Stimulated activated CD4-positive, alpha-beta T cell treated with anti-CD3 and anti-CD28 coated beads, Interleukin-1b, Interleukin-23, amount 100 ng/mL, for 1 hour (primary cell): ENCODE measurements at places on chromosomes 6 and 20.

GRCh38 chr6:43159599-43159998 lies 11.5 kb upstream of the SRF start:
- no peak for DNase-seq

GRCh38 chr6:153814136-153814535 lies 224.9 kb upstream of the OPRM1 start:
- DNase-seq, result no peak

GRCh38 chr6:108616544-108616943 lies 55.8 kb downstream of the FOXO3 start:
- no peak for DNase-seq

DNA sequence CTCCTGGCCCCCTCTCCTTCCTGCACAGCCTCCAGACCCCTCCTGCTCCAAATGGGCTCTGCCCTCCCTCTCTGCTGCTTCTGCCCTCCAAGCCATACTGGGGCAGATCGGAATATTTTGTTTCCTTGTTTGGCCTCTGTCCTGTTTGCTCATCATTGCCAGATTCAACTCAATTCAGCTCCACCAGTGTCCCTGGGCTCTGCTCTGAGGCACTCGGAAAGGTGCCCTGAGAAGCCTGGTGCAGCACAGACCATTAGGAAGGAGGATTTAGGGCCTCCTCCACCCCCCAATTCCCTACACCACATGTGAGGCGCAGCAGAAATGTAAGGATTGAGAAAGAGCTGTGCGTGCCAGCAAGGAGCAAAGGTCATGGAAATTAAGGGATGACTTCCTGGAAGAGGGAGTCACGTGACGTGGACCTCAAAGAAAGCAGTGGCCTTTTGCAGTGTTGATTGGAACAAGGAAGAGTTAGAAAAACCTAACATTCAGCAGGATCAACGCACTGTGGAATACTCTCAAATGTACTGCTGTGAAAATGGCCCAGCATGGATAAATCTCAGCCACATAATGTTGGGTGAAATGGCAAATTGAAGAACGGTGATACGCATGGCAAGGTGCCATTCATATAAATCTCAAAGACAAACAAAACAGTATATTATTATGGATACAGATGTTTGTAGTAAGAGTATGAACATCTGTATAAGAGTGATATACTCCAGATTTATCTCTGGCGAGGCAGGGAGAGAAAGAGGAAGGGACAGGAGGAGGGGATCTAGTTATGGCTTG lies 229.5 kb upstream of the RNF24 start:
- no peak for DNase-seq

GRCh38 chr6:158010591-158011477 lies 29.2 kb downstream of the SYNJ2 start:
- DNase-seq, result no peak

DNA sequence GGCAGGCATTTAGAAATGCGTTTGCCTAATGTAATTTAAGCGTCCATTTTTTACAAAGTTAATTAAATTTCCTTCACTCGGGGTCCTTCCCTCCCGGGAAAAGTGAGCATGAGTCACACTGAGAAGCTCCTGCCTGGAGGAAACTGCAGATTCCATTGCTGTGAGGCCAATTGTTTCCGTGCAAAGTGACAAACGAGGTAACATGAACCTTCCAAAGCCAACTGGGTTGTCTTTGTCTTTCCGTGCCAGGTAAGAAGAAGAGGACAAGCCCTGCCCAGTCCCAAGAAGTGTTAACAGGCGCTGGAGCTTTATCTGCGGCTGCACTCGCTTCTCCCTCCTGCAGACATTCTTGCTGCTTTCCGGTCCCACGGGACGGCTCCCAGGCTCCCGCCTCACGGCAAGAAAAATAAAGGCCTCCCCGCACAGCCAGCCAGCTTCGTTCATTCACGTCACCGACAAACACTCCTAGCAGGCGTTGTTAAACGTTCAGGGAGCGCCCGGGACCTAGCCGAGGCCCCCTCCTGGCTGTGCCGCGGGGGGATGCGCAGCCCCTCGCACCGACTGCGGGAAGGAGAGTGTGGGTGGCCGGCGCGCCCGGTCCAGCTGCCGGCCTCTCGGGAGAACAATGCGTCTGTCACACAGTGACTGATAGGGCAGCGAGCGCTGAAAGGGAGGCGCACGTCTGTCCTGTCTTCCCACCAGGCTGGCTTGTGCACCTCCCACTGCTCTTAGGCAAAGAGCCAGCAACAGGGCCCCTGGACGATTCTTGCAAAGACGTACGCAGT lies 61.5 kb upstream of the HDDC2 start:
- no peak for DNase-seq

DNA sequence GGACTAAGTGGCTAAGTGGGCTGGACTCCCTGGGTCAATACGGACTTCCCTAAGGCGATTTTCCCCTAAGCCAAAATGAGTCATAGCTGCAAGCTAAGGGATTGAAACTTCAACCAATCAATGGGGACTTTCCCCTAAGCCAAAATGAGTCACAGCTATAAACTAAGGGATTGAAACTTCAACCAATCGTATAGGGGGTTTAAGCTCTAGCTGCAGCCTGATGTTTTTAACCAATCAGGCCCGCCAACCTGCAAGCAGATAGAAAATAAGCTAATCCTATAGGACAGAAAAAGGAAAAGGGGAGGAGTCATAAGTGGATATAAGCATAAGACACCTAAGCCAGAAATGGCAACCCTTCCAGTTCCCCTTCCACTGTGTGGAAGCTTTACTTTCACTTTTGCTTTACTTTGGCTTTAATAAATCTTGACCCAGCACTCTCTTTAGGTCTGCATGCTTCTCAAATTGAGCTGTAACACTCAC lies 655.0 kb upstream of the HS3ST5 start:
- DNase-seq, result no peak

GRCh38 chr20:52524861-52525260 lies 333.3 kb upstream of the ZFP64 start:
- DNase-seq, result no peak

- DNase-seq, result no peak
These were observed 118.2 kb upstream of the DST start for GRCh38 chr6:56760842-56761241.

DNA sequence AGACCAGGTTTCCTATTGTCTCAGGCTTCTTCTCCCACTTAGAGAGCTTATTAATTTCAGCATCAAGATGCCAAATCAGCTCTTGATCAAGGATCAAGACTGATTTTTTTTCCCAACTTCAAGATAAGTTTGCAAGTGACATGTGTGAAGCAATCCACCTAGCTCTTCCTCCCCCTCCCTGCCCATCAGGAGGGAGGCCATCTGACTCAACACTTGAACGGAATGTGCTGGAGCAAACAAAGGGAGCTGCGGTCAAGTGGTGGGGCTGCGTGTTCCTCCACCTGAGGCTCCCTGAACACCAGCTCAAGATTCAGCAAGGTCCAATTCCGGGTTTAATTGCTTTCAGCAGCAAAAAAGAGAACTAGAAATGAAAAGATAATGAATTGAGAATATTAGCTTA lies 38.7 kb downstream of the TTI1 start:
- DNase-seq, result no peak

- DNase-seq, result peak; percentile 3
These were observed 38.7 kb downstream of the GSTA2 start for GRCh38 chr6:52724406-52725121.

GRCh38 chr20:36086767-36087166 lies 67.8 kb upstream of the EPB41L1 start:
- no peak for DNase-seq

DNA sequence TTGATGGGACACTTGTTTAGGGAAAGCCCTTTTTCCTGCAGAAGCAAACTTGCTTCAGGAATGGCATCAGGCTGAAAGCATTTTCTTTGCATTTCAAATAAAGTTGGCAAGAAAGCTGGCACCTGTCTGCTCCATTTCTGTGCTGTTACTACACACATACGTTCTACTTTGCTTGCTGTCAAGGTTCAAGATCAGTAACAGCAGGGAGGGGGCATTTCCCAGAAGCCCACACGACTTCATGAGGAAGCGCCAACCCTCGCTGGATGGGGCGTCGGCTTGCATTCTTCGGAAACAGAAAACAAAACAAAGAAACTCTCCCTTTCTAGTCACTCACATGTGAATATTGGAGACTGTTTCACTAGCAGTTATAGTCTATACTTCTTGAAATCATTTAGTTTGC lies 46.4 kb downstream of the AKAP12 start:
- no peak for DNase-seq

GRCh38 chr6:123089226-123089625 lies 93.2 kb downstream of the CLVS2 start:
- DNase-seq, result no peak

DNA sequence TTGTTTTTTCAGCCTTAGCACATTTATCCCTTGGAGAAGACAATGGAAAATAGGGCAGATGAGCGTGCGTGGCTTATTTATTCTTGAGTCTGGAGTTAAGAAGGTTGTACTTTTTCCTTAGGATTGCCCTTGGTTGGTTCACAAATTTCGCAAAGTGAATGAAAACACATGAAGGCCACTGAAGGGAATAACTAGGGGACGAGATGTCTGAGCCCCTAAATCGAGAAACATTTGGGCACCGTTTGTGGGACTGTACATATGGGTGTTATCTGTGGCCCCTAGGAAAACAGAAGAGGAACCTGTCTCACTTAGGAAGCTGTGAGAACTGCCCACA lies 19.4 kb upstream of the TRIM27 start:
- no peak for DNase-seq

GRCh38 chr6:75143191-75143590 lies 62.7 kb downstream of the COL12A1 start:
- DNase-seq, result no peak

- no peak for DNase-seq
These were observed 10.4 kb downstream of the PXT1 start for GRCh38 chr6:36432151-36432671.

DNA sequence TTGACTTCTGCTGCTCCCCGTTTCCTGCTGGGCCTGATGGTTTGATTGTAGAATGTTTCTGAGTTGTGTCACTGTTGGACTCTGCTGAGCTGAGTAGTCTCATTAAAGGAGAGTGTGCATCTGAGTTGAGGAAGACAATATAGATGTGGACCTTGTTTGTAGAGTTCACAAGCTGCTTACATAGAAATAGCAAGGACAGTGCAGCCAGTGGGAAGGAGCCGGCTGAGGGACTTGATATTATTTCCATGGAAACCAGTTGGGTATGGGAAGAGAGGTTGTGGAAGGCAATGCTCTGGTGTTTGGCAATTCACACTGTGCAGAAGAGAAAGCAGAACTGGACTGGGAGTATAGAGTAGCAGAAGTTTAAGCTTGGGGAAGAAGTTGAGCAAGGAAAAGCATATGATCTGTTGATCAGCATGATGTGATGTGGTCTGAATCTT lies 14.8 kb downstream of the IGF2R start:
- no peak for DNase-seq

- no peak for DNase-seq
These were observed 36.7 kb upstream of the NNAT start for GRCh38 chr20:37484331-37484730.

DNA sequence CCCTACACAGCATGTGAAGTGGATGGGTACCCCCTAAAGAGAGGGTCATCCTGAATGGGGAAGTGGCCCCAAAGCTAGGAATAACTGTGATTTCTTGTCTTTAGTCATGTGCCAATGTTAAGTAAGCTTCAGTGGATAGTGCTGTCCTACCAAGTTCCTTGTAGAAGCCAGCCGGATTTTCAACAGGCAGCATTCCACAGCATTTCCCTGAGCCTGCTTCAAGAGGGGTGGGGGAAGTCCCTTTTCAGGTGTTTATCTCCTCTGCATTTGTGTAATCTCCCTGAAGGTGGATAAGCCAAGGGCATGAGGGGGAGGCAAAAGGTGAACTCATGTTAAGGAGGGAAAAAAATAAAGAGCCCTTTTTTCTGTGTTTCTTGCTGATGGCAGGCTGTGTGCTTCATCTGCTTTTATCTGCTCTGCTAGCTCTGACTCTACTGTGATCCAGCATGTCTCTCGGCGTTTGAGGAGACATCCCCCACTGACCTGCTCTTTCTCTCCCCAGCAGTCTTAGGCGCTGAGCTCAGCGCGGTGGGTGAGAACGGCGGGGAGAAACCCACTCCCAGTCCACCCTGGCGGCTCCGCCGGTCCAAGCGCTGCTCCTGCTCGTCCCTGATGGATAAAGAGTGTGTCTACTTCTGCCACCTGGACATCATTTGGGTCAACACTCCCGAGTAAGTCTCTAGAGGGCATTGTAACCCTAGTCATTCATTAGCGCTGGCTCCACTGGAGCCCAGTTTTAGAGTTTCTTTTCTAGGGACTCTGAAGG lies 1.9 kb downstream of the EDN1 start:
- DNase-seq, result no peak

DNA sequence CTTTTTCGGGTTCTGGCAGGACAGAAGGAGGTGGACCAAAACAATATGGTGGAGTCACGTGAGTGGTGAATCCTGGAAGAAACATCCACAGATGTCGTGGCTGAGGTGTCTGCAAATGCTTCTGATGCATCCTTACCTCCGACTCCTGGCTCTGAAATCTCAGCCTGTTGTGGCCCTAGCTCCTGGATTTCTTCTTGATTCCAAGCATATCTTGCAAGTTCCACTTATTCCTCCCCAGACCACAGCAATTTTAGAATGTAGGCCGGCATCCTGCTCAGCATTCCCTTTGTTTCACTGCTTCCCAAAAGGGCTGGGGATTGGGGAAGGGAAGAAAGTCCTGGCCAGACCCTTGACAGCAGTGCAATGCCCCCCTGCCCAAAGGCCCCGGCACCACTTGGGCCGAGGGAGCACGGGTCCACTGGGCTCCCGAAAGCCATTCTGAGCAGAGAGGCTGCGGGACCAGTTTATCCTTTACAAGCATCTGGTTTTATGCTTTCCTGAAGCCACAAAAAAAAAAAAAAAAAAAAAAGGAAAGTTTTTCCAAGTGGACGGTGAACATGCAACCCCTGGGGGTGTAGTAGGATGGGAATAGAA lies 200.9 kb upstream of the RNF24 start:
- DNase-seq, result no peak

DNA sequence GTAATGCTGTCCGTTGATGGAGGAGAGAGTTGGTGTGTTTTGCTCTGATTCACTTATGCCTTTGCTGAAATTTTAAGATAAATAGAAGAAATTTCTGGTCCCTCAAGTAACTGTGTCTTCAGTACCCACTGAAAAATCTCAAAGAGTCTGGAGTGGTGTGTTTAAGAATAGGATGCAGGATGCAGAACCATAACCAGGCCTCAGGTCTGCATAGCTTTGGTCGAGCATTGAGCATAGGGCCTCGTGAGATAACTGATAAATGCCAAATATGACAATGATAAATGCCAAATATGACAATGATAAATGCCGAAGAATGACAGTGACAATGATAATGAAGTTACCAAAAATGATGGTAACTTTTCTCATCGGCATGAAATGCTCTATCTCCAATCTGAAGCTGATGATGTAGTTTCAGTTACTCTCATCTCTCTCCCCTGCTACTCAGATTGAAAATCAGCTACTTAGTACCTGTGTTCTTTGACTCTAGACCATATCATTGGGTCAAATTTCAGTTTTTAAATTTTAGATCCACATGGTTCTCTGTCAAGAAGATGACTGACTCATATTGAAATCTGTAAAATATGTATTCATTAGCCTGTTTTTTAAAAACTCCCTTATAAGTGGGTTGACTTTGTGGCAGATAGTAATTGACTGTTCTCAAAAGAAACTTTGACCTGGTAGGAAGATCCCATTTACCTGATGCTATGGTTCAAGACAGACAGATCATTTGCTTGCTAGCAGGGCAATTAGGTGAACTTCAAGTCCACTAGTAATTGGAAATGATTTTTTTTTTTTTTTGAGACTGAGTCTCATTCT lies 96.6 kb downstream of the SLC16A10 start:
- DNase-seq, result no peak
